AG09309 (cell line): ENCODE measurements at places on chromosomes 13 and 19.

DNA sequence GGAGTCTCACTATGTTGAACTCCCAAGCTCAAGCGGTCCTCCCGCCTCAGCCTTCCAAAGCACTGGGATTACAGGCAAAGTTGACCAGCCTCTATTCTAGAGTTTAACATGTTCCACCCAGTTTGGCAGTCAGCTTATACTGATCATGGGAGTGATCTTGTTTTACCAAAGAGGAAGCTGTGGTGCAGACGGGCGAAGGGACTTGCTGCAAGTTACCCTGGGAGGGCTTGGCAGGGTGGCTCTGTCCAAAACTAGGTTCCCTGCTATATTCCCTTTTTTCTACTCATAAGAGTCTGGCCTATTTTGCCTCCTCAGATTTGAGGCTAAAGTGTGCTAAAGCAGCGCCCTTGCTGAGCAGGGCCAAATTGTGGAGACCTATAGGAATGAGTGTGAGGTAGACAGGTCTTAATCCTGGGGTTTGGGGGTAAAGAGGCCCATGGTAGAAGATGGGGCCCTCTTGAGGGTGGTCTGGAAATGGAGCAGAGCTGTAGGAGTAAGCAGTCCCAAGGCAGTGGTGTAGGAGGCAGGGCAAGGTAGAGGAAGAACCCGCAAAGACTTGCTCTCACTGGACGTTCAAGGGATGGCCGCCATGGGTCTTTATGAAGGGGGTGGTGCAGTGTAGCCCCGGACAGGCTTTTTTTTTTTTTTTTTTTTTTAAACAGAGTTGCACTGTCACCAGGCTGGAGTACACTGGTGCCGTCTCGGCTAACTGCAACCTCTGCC is 3.3 kb downstream of the RPS19 start:
- no peak for DNase-seq

- no peak for DNase-seq
Observed at GRCh38 chr13:77372275-77372674, 45.4 kb upstream of the MYCBP2 start.

- no peak for DNase-seq
Observed at GRCh38 chr19:7018828-7019227, 2.4 kb downstream of the MBD3L2B start.

DNA sequence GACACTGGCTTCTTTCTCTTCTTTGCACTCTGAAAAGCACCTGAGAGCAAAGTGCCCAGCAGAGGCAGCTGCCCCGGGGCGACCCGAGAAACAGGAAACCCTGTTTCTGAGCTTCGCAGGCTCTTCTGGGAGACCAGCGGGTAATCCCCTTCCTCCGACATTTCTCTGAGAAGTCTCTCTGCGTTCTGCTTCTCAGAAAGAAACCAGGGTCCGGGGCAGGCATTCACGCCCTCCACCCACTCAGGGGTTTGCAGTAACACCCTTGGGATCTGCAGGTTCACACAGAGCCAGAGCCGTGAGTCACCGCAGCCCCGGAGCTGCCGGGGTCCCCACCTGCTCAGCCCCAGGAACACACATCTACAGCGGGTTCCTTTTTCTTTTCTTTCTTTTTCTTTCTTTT is 86.0 kb downstream of the GADD45B start:
- DNase-seq: no peak

DNA sequence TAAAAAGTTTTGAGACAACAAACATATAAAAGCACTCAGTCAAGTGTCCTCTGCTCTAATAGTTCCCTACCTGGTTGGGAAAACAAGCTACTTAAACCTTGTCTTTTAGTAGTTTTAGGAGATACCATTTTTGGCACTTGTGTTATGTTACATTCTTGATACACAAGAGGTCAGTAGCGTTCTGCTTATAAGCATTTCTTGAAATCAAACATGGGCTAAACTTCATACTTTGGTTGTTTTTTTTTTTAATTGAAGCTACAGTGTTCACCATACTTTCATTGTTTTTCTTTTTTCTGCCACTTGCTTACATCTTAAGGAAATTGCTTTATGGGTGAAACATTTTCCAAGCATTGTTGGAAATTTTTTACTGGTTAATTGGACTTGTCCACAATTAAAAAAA is 12.9 kb downstream of the NHLRC3 start:
- DNase-seq: peak; percentile 8

GRCh38 chr19:1370579-1371361 is 12.9 kb upstream of the NDUFS7 start:
- no peak for DNase-seq

DNA sequence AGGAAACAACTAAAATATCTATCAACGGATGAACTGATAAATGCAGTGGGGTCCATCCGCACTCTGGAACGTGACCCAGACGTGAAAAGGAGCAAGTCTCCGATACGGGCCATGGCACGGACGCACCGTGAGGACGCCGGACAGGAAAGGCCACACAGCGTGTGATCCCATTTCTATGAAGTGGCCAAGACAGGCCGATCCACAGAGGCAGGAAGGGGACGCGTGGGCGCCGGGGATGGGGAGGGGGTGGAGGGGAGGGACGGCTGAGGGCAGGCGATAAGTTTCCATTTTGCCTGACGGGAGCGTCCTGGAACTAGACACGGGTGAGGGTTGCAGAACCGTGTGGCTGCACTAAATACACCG is 13.8 kb downstream of the SHC2 start:
- no peak for DNase-seq

GRCh38 chr13:77537289-77537919 is 1.9 kb downstream of the SCEL start:
- DNase-seq: no peak

GRCh38 chr13:30088312-30088855 is 219.0 kb downstream of the KATNAL1 start:
- no peak for DNase-seq

- no peak for DNase-seq
Observed at GRCh38 chr19:53389978-53390377, 5.0 kb upstream of the ZNF765 start.

- DNase-seq: no peak
Observed at GRCh38 chr19:40223135-40223822, 3.2 kb downstream of the CCNP start.

- DNase-seq: no peak
Observed at GRCh38 chr19:56765137-56765536, 75.4 kb downstream of the PEG3 start.

- no peak for DNase-seq
Observed at GRCh38 chr13:29569253-29570050, 26.0 kb downstream of the SLC7A1 start.

- no peak for DNase-seq
Observed at GRCh38 chr13:113169277-113170272, 11.1 kb downstream of the PROZ start.

- no peak for DNase-seq
Observed at GRCh38 chr13:48167866-48168265, 65.1 kb upstream of the ITM2B start.

- DNase-seq: no peak
Observed at GRCh38 chr13:81929988-81930387, 1589.1 kb upstream of the SPRY2 start.

- no peak for DNase-seq
Observed at GRCh38 chr13:66745307-66745706, 484.8 kb downstream of the PCDH9 start.

GRCh38 chr13:98648686-98649085 is 71.8 kb upstream of the STK24 start:
- DNase-seq: no peak

GRCh38 chr13:68185444-68186141 is 955.5 kb upstream of the PCDH9 start:
- no peak for DNase-seq

DNA sequence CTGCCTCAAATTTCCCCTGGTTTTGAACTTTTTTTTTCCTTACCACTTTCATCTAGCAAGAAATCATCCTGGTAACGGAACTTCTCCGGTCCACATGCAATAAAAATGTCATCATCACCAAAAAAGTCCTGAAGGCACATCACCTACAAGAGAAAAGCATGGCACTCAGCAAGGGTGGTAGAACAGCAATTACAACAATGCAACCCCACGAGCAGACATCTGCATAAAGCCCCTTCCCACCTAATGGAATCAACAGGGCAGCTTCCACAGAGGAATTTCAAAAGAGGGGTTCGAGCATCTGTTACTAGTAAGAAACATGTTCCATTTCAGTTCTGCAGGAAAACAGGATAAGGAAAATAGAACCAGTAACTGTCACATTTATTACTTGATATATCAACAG is 183.9 kb downstream of the DCLK1 start:
- DNase-seq: no peak

GRCh38 chr13:53873558-53873957 is 844.9 kb downstream of the OLFM4 start:
- no peak for DNase-seq

- DNase-seq: no peak
Observed at GRCh38 chr13:42266473-42266872, 5.5 kb upstream of the AKAP11 start.

GRCh38 chr13:79121286-79121685 is 284.8 kb downstream of the RBM26 start:
- DNase-seq: no peak

- DNase-seq: no peak
Observed at GRCh38 chr13:30731361-30732045, 3.8 kb upstream of the ALOX5AP start.

DNA sequence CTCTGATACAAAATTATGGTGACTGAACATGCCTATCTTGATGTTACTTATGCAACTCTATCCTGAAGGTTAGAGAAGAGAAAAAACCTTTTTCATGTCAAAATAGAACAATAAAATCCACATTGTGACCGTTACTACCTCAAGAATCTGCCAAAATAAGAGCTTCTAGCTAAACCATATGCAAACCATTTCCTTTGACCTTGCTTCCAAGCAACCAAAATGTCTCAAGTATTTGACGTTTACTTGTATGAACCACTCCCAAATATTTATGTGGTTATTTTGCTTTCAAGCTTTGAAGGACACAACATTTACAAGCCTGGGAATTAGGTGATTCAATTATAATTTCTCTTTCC is 13.9 kb downstream of the FOXO1 start:
- DNase-seq: no peak

DNA sequence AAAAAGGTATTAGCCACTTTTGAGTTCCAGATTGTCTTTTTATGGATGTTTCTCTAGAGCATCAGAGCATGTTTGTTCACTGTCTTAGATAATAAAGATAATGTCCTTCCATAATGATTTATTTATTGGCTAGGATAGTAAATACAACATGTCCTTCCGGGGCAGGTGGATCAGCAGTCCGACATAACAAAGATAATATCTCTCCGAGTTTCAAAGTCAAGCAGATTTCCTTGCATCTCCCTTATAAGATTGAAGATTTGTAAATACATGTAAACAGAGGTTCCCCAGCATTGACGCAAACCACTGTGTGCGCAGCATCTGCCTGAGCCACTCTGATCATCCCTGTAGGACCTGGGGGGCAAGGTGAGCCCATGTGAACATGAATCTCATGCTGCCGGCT is 8.8 kb upstream of the KLK15 start:
- no peak for DNase-seq

DNA sequence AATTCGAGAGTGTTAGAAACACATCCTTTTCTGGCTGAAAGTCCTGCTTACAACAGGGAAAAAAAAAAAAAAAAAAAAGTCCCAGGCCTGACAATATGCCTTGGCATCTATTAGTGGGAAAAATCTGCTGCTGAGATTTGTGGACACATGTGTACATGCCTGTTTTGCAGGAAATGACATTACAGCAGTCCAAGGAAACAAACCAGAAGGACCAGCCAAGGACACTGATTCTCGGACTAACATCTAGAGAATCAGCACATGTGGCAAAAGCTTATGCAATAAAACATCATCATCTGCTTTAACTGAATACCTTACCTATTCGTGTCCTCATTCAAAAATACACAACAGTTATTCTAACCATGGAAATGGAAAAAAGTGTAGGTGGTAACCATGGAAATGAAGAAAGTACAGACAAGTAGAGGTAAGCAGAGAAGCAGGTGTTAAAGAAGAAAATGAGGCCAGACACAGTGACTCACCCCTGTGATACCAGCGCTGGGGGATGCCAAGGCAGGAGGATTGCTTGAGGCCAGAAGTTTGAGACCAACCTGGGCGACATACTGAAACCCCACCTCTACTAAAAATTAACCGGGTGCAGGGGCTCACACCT is 9.4 kb upstream of the DPY19L3 start:
- DNase-seq: no peak

GRCh38 chr19:14097532-14098151 is 7.1 kb upstream of the SAMD1 start:
- DNase-seq: no peak

DNA sequence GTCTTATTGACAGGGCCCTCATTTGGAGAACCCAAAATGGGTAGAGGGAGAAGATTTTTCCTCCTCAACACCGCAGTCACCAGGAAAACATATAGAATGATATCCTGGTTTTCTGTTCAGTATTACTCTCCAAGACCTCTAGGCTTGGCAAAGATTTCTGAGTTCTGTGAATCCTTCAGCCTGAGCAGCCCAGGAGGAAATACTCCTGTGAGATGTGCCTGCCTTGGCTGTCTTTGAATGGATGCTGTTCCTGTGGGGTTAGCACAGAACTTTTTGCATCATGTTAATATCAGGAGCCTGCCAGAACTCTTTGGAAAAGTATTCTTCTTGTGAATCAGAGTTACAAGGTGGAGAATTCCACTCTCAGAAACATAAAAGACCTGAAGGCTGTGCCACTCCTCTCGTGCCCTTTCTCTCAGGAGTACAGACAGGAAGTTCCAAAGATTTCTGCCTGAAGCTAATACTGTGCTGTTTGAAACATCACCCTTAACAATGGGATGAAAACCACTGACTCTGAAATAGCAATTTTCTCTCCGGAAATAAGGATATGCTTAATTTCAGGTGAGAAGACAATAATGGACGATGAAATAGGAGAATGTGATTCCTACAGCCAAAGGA is 520.1 kb upstream of the NBEA start:
- no peak for DNase-seq

GRCh38 chr13:60355056-60355455 is 42.0 kb upstream of the TDRD3 start:
- no peak for DNase-seq

DNA sequence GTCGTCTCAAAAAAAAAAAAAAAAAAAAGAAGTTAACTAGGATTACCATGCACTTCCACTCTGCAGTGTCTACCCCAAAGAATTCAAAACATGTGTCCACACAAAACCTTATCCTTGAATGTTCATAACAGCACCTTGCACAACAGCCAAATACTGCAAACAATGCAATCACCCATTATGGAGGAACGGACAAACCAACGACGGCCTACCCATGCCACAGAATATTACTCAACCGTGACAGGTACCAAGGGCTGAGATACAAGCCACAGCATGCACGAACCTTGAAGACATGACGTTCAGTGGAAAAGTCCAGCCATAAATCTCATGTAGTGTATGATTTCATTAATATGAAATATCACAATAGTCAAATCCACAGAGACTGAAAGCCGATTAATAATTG is 3.0 kb upstream of the SHISA7 start:
- DNase-seq: no peak

DNA sequence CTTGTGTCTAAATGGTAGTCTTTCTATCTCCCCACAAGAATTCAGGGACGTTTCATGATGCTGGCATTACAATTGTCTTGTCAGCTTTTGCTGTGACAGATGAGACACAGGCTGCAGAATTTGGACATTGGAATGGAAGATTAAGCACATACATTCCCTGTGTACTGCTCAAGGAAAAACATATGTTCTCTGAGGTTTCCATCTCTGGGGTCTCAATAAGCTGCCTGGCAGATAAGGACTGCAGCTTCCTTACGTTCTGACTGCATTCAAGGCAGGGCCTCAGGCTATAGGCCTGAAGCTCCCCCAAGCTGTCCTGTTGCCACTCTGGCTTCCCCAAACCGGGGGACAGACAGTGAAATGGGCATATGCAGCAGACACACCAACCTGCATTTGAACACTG is 91.3 kb upstream of the KL start:
- no peak for DNase-seq

GRCh38 chr13:77991003-77991402 is 72.4 kb upstream of the EDNRB start:
- DNase-seq: no peak
